Stimulated activated CD8-positive, alpha-beta memory T cell treated with anti-CD3 and anti-CD28 coated beads, Interleukin-4, amount 100 ng/mL, for 1 hour (primary cell): ENCODE measurements at places on chromosomes 11 and 22.

- peak; percentile 26 for DNase-seq
These were observed 43.2 kb upstream of the DLAT start for GRCh38 chr11:111982019-111982464.

GRCh38 chr11:106327637-106328036 is 250.2 kb downstream of the AASDHPPT start:
- DNase-seq, result no peak

GRCh38 chr22:24968066-24968561 is 15.6 kb downstream of the KIAA1671 start:
- DNase-seq, result no peak

GRCh38 chr11:113249491-113249763 is 65.0 kb upstream of the TTC12 start:
- DNase-seq, result no peak

DNA sequence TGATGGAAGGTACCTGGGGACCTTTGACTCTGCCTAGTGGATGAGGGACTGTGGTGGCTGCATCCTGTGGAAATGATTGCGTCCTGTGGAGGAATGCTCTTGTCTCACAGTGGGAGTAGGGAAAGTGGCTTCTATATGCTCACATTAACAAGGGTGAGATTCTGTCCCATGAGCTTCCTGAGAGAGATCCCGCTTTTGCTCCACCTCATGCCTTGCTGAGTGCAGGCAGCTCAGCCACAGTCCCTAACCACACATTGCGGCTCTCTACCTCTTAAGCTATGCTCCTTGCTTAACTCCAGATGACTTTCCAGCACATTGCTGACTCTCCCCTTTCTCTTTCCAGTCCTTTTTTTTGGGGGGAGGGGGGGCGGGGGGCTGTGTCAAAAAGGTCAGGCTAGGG is 45.0 kb downstream of the TEAD1 start:
- DNase-seq, result no peak

DNA sequence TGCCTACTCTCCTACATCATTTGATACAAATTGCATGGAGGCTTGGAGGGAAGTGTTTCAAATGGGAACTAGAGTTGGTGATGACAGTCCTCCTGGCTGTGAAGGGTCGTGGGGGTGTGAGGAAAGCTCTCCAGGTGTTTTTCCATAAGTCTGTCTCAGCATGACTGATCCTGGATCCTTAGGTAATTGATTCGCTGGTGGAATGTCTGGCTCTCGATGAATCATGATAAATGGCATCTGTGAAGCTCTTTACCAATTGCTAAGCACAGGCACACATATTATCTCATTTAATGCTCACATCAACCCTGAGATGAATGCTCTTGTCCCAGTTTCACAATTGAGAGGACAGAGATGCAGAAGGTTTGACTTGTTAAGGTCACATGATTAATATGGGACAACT is 107.5 kb downstream of the PKNOX2 start:
- DNase-seq, result no peak

GRCh38 chr11:131739243-131739882 is 368.9 kb downstream of the NTM start:
- no peak for DNase-seq

DNA sequence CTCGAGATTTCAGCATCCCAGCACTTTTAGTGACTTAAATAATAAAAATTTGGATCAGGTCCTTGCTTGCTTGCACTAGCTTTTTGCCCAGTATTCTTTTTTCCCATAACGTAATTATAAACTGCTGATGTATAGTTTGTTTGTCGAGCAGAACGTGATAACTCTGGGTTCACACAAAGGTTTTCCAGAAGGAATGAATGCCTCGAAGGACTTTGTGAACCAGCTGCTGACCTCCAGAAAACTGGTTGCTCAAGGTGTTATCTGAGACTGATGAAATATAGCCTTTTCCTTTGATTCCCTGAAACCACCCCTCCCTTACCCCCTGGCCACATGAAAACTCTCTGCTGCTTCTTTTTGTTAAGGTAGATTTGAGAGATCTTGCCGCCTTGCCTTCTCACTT is 229.1 kb upstream of the CARD18 start:
- DNase-seq, result no peak

DNA sequence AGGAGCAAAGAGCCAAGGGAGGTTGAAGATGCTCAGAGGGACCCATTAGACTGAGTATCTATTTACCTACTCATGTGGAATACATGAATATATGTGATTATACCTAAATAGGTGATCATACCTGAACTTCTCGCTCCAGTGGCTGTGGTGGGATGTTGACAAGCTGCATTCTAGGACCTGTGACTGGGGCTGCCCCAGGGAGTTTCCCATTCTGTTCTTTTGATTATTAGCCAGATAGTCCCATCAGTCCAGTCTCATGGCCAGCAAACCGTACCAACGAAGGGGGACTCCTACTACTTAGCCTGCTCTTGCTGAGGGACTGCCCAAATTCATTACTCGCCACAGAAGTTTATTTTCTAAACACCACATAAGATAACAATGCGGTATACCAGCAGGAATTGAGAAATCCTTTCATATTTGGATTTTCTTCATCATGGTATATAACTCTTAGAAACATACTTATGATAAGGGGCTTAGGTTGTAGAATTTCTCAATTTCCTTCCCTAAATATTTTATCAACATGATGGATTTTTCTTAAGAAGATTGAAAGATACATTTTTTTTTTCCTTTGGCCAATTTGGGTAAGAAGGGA is 273.9 kb downstream of the NTM start:
- DNase-seq, result no peak

GRCh38 chr11:43558146-43558545 is 122.4 kb upstream of the HSD17B12 start:
- DNase-seq, result no peak

DNA sequence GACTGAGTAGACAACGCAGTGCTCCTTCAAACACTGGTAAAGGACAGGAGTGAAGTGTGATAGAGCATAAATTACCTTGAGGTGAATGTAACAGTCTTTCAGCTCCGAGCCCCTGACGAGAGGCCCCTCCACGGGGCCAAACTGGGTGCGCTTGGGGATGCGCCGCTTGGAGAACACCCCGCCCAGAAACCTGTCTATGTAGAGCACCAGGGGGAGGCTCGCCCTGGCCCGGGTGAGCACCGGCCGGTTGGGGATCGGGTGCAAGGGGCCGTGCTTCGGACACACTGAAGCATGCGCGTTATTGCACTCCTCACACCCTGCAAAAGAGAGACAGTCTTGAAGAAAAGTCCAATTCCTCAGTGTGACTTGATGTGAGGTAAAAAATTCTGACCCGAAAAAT is 49.3 kb upstream of the NFRKB start:
- DNase-seq, result no peak

GRCh38 chr11:87265132-87265531 is 227.4 kb downstream of the TMEM135 start:
- DNase-seq, result no peak
